LHCN-M2 (cell line): ENCODE measurements at places on chromosomes 1 and 21. TPM values are rescaled to one million over a fixed set of nuclear protein-coding genes. Genes with fewer than 3 reads are reported as not detected.

LENEP gene
- not detected in 2 replicates for total RNA-seq

TMEM200B gene
- total RNA-seq = 0.13 and 0.17 TPM in 2 replicates

DNA sequence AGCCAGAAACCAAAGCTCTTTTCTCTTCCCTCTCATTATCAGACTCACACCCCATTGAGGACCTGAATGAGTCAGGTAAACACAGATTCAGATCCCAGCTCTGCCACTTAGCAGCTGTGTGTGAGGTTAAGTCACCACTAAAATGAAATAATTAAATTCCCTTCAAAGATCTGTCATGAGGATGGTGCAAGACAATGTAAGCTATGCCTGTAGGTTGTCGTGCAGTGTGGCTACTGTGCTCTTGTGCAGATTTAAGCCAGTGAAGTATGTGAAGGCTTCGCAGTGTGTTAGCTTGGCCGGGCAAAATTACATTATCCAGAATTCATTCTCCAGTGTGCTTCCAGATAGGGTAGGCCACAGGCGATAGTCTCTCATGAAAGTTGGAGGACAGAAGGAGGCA is 13.6 kb downstream of the UBL4B start:
- DNase-seq = no peak

DNA sequence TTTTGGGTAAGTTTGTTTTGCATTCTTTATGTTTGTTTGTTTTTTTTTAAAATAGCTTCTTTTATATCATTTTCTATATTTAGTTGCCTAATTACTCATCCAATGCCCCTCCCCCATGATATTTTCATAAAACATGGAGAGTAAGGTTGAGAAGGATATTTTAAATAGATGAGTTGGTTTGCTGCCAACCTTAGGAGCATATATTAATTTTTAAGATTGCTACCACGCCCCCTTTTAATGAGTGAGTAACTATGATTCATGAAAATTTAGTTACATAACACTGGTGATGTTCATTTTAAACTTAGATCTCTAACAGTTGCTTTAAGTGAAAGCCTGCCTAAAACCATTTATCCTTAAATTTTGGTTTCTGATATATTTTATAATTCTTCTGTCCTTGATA is 18.7 kb downstream of the TMEM50A start:
- peak; percentile 58 for DNase-seq

- peak; percentile 13 for DNase-seq
Observed at GRCh38 chr1:197467881-197468280, 199.8 kb downstream of the CRB1 start.

DNA sequence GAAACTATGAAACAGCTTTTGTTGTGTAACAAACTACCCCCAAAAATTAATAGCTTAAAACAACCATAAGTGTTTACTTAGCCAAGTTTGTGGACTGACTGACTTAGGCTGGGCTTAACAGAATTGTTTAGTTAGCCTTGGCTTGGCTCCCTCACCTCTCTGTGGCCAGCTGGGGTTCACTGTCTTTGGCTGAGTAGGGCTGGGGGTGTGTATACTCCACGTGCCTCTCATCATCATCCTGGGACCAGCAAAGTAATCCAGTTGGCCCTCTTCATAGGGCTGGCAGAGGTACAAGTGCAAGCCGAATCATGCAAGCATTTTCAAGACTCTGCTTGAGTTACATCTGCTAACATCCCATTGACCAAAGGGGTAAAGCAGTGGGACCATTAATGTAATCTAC is 252.3 kb downstream of the BRINP2 start:
- no peak for DNase-seq

GRCh38 chr1:82492159-82492558 is 691.4 kb downstream of the ADGRL2 start:
- DNase-seq = no peak

DNA sequence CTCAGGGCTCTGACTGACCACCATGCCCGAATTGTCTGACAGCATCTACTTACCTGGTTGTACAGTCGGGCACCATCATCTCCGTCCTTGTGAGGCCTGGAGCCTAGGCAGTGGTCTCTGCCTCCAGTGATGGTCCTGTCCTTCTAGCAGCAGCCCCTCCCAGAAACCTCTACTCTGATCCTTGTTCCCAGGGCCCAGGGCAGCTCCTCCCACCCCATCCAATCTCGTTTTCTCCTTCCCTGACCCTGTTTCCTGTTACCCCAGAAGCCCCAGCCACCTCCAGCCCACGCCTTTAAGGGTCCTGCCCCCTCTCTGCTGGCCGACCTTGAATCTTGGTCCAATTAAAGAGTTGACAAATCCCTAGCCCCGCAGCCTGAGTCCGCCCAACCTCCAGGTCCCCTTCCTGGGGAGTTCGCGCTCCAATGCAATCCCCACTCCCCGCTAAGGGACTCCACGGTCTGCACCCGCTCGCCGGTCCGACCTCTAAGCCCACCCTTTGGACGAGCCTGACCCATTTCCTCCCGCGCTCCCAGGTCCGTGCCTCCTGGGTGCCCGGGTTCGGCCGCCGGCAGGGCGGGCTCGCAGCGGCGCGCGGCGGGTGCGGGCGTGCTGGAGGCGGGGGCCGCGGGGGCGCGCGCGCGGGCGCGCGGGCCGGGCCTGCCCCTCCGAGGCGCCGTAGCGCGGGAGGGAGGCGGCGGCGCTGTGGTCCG is at the start of gene B4GALT2:
TSS of gene B4GALT2 (plus strand) at position 660 of the 710 bp plus-strand sequence. CDS start 1,951 bp downstream, outside the sequence.
- DNase-seq = no peak
